PC-9 (cell line): ENCODE measurements at places on chromosomes 4 and X.

DNA sequence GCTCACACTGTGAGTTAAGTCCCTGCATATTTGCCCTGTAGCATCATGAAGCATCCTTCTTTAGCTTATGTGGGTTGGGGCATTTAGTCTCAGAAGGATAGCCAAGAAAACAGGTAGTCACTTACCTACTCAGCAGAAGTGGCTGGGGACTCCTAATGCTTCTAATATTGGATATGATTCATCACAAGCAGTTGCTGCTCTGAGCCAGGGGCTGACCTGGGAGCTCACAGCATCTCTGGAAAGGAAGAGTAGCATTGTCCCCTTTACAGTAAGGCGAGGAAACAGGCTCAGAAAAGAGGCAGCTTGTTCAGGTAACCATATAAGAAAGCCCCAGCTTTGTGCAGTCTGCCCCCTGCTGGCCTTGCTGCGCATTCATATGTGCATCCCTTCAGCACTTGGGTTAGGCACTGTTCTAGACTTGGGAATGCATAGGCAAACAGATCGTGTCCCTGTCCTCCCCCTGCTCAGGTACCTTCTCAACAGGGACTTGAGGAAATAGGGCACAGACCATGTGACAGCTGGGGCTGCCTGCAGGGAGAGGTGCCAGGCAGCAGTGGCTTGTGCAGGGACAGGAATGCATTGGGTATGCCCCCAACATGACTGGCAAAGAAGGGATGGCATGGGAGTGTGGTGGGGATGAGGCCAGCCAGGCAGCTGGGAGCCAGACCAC is 35.7 kb upstream of the TBC1D14 start:
- peak; percentile 58 for DNase-seq

- DNase-seq = no peak
Measured at GRCh38 chr4:168757500-168757899, 252.6 kb downstream of the CBR4 start.

- DNase-seq = no peak
Measured at GRCh38 chr4:30386266-30386895, 333.8 kb upstream of the PCDH7 start.

DNA sequence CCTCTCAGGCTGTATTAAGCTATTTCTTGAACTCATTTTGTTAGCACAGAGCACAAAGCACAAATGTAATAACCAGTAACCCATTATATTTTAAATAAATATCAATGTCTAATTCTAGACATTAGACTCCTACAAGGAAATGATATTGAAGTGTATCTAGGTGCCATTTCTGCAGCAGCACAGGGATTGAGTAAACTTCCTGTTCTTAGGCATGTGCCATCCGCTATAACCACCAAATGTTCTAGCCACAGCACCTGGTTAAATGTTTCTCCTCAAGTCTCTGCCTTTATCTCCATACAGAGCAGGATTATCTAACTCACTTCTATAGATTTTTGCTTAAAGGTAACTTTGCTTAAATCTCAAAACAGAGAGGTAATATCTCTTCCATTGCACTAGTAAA is 51.4 kb downstream of the SGMS2 start:
- DNase-seq = no peak

DNA sequence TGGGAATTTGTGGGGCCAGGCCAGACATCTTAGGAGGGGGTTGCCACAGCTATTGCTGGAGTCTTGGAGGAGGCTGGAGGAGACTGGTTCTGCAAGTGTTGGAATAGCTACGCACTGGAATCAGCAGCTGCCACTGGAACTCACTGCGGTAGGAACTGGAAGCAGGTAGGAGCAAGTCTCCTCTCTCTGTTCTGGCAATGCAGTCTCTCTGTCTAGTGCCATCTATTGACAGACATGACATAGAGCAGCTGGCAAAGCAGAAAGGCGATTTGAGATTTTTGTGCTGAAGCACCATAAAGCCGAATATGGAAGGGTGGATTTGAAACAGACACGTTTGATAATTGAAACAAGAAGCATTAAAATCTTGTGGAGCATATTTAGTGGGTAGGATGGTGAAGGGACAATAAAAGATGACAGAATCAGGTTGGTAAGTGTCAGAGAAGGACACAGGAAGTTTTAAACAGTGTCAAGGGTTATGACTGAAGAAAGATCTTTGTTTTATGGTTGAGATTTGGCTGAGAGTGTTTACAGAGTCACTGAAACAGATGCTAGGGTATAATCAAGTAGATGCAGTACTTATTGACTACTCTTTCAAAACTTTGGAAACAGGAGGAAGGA is 23.5 kb upstream of the SYNPO2 start:
- no peak for DNase-seq

DNA sequence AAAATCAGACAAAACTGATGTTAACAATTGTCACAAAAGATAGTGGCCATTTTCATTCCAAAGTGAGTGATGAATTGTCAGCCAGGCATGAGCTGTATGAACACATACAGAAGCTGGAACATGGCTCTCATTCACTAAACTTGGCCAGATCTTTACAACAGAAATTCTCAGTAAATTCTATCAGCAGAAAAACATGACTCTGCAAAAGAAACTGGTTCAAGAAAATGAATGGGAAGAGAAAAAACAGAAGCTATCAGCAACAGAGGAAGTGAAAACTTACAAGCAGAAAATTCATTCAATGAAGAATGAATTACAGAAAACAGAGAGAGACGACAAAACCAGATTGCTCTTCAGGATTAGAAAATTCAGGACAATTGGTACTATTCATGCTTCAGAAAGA is 249.6 kb downstream of the COL25A1 start:
- DNase-seq = no peak

- no peak for DNase-seq
Measured at GRCh38 chrX:129825746-129826505, 17.8 kb downstream of the ZDHHC9 start.

GRCh38 chr4:78244705-78245485 is 187.8 kb downstream of the FRAS1 start:
- DNase-seq = no peak

DNA sequence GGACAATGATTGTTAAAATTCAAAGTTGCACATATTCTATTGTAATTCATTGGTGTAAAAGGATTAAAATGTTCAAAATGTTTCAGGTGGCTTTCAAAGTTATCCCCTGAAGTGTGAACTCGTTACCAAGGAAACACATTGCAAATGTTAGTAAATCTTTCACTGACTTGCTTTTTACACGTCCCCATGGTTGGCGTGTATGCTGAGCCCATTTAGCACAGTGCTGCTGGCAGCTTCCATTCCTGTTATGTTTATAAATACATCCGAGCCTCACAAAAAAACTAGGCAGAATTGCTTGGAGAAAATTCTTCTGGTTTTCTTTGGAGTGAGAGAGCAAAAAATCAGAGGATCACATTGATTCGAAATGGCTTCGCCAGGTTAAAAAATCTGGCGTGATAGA is 105.9 kb upstream of the HPGD start:
- DNase-seq = no peak

DNA sequence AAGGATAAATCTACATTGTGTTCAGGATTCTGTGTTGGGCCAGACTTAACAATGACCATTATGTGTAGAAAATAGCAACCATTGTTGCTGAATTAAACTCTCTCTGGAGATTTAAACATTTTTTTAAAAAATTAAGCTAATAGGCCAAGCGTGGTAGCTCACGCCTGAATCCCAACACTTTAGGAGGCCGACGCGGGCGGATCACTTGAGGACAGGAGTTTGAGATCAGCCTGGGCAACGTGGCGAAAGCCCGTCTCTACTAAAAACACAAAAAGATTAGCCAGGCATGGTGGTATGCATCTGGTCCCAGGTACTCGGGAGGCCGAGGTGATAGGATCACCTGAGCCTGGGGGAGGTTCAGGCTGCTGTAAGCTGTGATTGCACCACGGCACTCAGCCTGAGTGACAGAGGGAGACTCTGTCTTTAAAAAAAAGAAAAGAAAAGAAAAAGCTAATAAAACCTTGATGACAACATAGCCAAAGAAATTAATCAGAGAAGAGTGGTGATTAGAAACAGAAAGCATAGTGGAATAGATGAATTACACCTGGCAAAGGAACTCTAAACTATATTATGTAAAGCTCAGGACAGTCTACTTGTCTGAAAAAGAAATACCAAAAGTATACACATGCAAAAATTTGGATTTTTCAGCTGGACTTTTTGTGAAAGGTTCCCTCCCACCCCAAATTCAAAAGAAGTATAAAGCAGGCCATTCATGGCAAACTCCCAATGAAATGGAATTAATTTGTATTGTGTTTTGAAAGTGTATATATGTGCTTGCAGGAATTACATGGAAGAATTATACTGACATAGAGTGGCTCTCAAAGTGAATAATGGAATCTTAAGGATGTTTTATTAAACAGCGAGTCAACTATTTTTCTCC is 21.9 kb downstream of the PLS3 start:
- DNase-seq = no peak

- no peak for DNase-seq
Measured at GRCh38 chr4:6293661-6294060, 24.0 kb downstream of the WFS1 start.

DNA sequence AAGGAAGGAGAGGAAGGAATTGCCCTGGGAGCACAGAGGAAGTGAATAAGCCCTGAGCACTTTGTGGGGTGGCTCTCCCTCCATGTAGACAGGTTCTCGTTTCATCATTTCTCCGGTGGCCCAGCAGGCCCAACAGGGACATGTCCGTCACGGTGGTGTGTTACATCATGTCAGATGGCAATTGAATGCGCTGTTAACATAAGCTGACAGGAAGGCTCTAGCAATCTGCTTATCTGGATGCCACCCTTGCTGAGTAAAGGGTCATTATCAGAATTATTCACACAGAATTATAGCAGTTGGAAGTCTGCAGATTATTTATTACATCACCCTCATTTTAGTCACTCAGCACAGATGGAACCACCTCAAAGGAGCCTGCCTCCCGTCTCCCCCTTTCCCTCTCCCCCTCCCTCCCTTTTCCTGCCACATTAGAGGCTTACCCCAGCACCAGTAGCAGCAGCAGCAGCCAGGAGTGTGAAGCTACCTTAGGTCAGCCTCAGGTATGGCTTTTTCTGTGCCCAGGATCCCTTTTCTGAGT is 124.3 kb upstream of the TRIM2 start:
- no peak for DNase-seq

- DNase-seq = no peak
Measured at GRCh38 chr4:20680736-20681135, 19.5 kb upstream of the PACRGL start.

- DNase-seq = no peak
Measured at GRCh38 chr4:35818520-35818919, 425.8 kb downstream of the ARAP2 start.

GRCh38 chr4:155738548-155738947 is 20.3 kb upstream of the GUCY1B1 start:
- no peak for DNase-seq

DNA sequence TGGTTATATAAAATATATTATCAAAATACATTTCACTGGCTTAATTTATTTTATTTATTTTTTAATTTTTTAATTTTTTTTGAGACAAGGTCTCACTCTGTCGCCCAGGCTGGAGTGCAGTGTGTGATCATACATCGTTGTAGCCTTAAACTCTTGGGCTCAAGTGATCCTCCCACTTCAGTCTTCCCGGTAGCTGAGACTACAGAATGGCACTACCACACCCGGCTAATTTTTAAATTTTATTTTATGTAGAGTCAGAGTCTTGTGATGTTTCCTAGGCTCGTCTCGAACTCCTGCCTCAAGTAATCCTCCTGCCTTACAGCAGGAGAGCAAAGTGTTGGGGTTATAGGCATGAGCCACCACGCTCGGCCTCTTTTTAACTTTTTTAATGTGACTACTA is 143.8 kb downstream of the CEP135 start:
- DNase-seq = no peak

DNA sequence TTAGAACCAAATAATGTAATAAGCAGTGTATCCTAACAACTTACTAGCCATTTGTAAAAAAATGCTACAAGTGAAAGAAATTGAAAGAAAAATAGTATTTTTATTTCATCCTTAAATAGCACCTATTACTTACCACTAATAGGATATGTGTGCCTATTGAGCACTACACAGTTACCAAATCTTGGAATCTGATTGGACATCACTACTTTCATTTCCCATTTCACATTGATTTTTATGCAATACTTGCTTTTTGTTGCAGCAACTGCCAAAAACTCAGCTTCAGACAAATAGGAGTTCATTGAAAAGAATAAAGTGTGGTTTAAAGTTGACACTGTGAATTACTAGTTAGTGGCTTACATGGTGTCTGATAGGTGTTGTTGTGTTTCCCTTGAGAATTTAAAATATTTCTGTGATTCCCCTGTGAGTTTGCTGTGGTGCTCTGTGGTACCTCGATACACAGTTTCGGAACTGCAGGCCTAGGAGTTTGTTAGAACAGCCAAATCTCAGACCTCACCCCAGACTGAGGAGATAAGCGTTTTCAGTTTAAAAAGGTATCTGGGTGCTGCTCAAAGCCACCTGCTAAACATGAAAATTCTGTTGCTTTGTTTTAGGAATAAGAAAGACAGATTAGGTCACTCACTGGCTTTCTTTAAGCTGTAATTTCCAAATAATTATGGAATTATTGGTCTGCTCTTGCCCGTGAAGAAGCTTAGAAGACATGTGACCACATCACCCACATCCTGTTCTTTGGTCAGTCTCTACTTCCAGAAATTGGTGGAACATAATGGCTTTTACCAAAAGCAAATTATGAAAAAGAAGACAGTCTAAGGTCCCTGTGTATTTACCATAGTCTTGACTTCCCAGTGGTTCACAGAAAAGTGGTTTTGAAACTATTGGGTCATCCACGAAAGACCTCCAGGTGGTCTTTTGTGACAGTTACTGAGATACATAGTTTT is 97.8 kb downstream of the SYTL5 start:
- DNase-seq = no peak

- no peak for DNase-seq
Measured at GRCh38 chr4:689723-690122, 772 bp upstream of the SLC49A3 start.

- no peak for DNase-seq
Measured at GRCh38 chrX:47828984-47829383, 7.7 kb upstream of the ZNF81 start.

GRCh38 chr4:24370421-24370820 is 213.9 kb downstream of the DHX15 start:
- no peak for DNase-seq

DNA sequence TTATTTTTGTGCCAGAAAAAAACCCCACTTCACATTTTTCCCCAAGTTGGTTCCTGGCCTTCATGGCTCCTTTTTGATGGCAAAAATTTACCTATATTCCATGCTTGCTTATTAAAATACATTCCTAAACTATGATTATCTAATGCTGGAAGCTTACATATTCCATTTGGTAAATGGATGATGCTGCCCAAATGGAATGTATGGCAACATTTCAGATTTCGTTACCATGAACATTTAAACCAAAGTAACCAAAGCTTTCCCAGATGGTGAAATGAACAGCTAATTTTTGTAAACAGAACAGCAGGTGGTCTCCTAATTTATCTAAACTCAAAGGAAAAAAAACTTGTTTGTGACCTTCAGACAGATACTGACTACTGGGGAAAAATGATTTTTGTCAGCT is 110.8 kb upstream of the TEX13A start:
- DNase-seq = peak; percentile 69

GRCh38 chr4:159212675-159213293 is 109.9 kb downstream of the RAPGEF2 start:
- DNase-seq = no peak

DNA sequence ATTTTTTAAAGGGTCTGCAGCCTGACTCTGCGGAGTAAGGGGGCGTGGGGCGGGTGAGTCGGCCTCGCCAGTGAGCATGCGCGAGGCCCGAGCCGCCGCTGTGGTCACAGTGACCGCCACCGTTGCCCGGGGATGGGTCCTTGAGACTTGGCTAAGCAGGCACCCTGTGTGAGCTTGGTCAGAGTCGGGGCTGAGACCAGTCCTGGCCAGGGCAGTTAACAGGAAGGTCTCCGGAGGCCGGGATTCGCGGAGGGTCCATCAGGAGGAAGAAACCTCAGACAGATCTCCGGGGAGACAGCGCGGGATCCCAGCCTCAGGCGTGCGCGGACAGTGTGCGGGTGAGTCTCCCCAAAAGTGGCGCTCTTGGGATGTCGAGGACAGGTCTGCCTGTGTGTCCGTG is 1384.4 kb upstream of the PCDH10 start:
- no peak for DNase-seq
